Left ventricle myocardium inferior (tissue), 1 donor: ENCODE measurements at places on chromosomes 7 and 10.

- no peak for DNase-seq
These were observed 125.7 kb downstream of the CD36 start for GRCh38 chr7:80764132-80764531.

DNA sequence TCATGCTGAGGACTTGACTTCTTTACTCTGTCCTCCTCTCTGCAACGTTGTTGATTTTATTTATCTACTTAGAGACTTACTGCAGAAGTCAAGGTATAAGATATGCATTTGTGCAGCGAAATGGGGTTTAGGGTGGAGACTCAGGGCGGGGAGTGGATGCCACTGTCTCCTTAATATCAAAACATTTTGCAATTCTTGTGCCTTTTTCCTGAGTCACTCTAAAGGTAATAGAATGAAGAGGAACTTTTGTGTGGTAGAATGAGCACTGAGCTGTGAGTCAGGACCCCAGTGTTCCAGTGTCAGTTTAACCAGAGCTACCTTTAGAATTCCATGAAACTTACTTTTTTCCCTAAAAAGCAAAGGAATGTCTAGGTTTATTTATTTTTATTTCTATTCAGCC lies 78.2 kb downstream of the VTI1A start:
- no peak for DNase-seq

GRCh38 chr7:106895246-106895864 lies 30.3 kb downstream of the PIK3CG start:
- no peak for DNase-seq

DNA sequence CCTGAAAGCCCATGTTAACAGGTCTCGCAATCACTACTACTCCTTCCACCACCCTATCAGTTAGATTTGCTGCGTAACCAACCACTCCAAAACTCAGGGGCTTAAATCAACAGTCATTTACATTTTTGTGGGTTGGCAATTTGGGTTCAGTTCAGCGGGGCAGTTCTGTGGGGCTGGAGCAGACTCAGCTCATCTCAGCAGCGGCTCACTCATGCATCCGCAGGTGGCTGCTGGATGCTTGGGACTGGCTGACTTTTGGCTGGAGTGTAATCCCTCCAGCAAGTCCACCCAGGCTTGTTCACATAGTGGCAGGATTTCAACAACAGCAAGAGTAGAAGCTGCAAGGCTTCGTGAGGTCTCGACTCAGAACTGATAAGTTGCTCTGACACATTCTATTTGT lies 79.2 kb downstream of the NEUROD6 start:
- DNase-seq = no peak

DNA sequence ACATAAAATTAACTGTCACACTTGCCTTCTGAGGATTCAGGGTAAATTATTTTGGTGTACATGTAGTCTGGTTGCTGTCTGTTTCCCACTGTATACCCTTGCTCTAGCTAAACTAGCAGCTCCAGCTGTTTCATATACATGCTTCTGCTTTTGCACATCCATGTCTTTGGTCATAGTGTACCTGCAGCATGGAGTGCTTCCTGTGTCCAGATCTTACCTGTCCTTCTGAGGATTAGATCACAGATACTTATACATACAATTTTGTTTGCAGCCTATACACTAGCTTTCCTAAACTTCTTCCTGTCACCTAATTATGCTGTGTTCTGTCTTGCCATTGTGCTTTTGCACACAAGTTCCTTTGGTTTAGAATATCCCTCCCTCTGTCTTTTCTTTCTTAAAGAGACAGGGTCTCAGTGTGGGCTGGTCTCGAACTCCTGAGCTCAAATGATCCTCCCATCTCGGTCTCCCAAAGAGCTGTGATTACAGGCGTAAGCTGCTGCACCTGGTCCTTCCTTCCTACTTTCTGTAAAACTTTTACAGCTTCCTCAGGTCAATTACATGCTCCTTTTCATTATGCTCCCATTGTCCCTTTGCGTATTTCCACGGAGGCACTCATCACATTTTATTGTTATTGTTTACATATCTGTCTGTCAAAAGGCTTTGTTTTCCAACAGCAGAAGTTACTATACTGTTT lies 33.8 kb downstream of the TPST1 start:
- DNase-seq = no peak

DNA sequence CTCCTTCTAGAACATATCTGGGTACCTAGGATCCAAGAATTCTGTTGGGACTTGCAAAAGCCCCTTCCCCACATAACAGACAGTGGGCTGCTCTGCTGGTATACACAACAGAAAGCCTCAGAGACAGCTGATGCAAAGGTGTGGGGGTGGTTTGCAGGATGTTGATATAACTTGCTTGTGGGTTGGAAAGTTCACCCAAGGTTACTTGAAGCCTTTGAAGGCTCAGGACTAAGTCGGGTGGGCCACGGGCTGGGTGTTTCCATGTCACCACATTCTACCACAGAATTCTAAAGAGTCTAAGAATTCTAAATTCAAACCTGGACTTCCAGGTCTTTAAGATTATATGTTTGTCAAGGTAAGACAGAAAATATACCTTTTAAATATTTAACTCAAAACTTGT lies 7.4 kb upstream of the NRCAM start:
- DNase-seq = no peak

- DNase-seq = no peak
These were observed 27.0 kb downstream of the KLRG2 start for GRCh38 chr7:139456511-139456910.

GRCh38 chr7:150739033-150739432 lies 1.8 kb downstream of the GIMAP5 start:
- DNase-seq = no peak

- DNase-seq = no peak
These were observed 50.3 kb downstream of the JAZF1 start for GRCh38 chr7:28130277-28130676.

DNA sequence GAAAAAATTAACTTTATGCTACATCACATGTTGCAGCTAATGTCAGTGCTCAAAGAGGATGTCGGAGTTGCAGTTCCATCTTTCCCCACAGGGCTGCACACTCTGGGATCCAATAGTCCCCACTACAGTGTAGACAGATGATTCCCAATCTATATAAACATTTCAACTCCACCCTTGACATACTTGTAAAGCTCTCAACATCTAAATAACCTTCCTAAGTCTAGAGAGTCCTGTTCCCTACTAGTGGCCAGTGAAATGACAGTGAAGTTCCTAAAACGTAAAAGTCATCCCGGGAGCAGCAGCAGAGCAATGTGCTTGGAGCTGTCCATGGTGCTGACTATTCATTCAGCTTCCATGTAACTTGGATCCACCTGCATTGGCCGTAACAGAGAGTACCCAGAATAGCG lies 145.1 kb downstream of the GRM8 start:
- DNase-seq = no peak

GRCh38 chr7:47092336-47092735 lies 489.6 kb downstream of the TNS3 start:
- no peak for DNase-seq

- no peak for DNase-seq
These were observed 45.3 kb downstream of the RCC1L start for GRCh38 chr7:75028299-75028698.

DNA sequence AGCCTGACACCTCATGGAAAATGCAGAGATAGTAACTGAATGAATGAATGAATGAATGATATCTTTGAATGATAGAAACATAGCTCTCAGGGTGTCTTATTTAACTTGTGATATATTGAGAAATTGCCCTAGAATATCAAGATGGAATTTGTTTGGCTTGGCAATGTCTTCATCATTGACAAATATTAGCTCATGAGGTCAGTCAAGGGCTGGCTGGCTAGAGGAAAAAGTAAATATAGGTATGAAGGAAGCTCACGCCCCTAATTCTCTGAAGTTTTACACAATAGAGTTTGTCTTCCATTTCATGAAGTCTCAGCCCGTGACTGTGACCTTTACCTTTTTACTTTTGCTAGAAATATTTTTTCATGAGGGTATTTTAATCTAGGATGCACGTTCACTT lies 305.2 kb downstream of the ADARB2 start:
- no peak for DNase-seq

DNA sequence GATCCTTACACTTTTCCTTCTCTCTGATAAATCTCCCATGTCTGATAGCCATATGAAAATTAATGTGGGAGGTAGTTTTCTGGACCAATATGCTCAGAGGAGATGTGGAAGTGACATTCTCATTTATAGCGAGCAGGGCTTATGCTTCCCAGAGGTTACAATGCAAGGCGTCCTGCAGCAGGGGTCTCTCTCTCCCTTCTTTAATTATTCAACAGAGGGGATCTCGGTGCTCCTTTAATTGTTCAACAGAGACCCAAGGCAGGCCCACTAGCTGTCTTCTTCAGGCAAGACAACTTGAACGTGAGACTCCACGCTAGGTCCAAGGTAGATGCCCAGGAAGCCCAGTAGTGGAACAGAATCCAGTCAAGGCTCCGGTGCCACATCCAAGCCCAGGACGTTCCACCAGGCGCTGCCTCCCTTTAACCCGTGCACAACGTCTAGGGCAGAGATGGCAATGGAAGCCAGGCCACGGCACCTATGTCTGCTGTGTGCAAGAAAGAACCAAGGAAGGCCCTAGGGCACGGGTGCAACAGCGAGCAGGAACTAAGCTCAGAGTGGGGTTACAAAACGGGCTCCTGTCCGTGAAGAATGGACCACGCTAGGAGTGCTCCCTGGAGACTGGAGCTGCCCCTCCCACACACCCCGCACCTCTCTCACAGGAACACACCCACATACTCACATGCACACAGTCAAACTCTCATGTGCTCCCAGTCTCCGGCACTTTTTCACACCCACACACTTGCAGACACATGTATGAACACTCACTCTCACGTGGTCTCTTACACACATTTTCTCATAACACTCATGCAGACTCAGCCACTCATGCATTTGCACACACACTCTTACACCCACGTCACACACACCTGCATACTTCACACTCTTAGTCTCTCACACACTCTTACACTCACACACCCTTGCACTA lies 230.4 kb downstream of the TNS3 start:
- no peak for DNase-seq

- DNase-seq = no peak
These were observed 757.8 kb downstream of the INHBA start for GRCh38 chr7:40944981-40945585.

DNA sequence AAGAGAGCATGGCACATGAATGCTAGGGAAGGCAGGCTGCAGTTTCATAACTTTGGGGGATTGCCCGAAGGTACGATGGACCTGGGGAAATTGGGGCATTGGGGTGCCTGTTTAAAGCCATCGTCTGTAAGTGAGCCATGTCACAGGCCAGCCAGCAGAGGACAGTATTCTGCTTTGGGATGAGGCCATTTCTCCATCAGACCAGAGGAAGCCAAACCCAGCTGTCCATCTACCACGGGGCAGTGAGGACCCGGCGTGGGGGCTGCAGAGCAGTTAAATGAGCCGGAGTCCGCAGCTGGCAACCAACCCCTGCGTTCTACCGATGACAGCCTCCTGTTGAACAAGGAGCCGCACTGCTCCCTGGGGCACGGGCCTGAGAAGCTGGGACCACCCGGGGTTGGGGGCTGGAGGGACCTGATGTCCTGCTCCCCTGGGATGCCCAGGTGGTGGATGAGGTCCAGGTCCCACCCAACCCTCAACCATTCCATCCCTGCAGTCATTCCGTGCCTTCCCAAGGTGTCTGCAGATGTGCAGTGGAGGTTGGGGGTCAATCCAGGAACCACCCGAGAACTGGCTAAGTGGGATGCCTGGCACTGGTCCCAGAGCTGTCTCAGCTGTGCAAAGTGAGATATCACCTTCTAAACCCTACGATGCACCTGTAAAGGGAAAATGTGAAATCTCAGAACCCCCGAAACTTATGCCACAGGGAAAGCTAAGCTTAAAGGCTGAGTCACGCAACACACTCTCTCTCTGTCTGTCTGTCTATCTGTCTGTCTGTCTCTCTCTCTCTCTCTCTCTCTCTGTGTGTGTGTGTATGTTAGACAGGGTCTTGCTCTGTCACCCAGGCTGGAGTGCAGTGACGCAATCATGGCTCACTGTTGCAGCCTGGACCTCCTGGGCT lies 12.1 kb upstream of the RHBDD2 start:
- DNase-seq = peak; percentile 45

GRCh38 chr7:37462138-37462537 lies 13.5 kb upstream of the ELMO1 start:
- DNase-seq = no peak

- DNase-seq = peak; percentile 52
These were observed at the start of gene GRB10 for GRCh38 chr7:50782375-50783208. Gene GRB10 (minus strand): TSS chr7:50782896. CDS start chr7:50732322, 50,574 bp downstream.

GRCh38 chr10:70558295-70558694 lies 44.2 kb downstream of the PRF1 start:
- DNase-seq = peak; percentile 6

GRCh38 chr7:134179036-134180011 lies 52.2 kb downstream of the LRGUK start:
- no peak for DNase-seq

DNA sequence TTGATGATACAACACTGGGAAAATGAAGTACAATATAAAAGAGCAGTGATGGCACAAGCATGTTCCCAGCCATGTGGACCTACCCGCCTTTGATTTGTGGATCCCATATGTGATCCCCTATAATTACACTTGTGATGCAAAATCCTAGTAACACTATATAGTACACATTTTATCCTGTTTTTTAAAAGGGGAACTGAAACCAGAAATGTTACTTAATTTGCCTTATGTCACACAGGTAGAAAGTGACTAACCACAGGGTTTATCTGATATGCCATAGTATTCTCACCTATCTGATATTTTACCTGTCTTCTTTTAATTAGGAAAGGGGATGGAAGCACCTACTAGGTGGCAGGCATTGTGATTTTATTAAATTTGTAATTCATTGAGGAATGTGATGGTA lies 35.0 kb downstream of the ARMC3 start:
- DNase-seq = no peak

DNA sequence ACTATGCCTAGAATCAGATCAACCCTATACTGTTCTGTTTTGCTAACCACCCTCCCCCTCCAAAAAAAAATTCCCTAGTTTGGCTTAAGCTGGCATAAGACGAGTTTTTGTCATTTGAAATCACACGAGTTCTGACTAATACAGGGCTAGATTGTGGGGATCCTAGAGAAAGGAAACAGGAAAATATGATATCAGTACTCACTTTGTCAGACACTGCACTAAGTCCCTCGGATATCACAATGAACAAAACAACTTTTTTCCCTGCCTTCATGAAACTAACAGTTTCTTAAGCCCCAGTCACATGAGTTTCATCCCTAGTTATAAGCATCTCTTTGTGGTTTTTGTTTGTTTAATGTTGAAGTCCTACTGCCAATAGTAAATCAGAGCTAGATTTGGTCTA lies 118.5 kb downstream of the ITGB8 start:
- DNase-seq = no peak

- DNase-seq = no peak
These were observed 206.9 kb upstream of the MBL2 start for GRCh38 chr10:52979295-52979990.

DNA sequence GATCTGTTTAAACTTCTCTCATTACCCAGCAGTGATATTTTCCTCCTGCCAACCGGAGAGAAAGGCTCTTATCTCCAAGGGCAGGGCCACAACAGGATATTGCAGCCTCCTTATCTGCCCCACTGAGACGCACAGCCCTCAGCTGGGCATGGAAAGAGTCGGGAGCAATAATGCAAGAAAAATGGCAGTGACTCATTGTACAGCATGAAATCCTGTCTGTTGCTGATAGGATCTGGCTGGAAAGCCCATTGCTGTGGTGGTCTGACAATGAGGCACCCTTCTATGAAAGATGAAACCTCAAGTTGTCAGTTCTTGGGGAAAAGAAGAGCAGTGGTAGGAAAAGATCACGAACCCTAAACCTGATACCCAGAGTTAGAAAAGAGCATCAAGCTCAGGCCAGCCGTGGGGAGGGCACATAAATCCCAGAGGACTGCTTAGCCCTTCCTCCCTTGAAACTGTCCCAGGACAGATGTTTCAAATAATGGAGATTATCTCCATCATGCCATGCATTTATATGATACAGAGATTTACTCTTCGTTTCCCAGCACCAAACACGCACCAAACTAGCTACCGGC lies 47.0 kb upstream of the FIGNL1 start:
- no peak for DNase-seq
